Right cardiac atrium (tissue), 5 donors: ENCODE measurements at places on chromosomes 5 and 9.

DNA sequence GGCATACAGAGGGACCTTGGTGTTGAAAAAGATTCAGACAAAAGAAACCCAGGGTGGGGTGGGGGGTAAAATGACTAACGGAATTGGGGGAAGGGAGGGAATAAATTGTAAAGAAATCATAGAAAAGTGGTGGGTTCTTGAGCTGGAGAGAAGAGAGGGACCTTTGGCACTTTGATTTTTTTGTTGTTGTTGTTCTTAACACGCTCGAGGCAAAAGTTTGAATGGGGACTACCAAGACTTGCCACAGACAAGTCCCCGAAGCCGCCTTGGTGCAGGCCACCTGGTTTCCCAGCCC lies 616 bp downstream of the VCAN start:
- DNase-seq = no peak

DNA sequence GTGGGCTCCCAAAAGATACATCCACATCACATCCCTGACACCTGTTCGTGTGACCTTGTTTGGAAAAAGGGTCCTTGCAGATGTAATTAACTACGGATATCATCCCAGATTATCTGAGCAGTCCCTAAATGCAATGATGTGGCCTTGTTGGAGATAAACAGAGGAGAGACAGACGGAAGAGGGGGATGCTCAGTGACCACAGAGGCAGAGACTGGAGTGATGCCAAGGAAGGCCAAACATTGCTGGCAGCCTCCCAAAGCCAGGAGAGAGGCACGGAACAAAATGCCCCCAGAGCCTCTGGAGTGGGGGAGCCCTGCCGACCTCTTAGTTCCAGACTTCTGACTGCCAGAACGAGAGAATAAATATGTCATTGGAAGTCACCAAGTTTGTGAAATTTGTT lies 15.0 kb upstream of the VAV2 start:
- DNase-seq = no peak

GRCh38 chr5:109146591-109146990 lies 263.2 kb downstream of the PJA2 start:
- no peak for DNase-seq

- no peak for DNase-seq
Measured at GRCh38 chr9:98995971-98996504, 52.3 kb downstream of the COL15A1 start.

DNA sequence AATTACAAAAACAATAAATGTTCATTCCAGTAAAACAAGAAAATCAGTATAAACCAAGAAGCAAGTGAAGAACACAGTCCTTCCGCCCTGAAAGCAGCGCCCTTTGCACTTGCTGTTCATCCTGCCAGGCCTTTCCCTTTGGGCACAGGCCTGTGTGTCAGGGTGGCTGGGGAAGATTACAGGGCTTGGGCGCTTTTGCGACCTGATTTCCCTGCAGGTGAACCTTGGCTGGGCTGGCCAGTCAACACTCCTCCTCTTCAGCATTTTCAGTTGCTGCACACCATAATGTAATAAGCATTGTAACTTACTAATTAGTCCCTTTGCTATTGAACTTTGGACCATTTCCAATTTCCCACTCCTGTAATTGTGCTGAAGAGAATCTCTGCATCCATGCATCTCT lies 38.6 kb upstream of the TDRD7 start:
- no peak for DNase-seq

DNA sequence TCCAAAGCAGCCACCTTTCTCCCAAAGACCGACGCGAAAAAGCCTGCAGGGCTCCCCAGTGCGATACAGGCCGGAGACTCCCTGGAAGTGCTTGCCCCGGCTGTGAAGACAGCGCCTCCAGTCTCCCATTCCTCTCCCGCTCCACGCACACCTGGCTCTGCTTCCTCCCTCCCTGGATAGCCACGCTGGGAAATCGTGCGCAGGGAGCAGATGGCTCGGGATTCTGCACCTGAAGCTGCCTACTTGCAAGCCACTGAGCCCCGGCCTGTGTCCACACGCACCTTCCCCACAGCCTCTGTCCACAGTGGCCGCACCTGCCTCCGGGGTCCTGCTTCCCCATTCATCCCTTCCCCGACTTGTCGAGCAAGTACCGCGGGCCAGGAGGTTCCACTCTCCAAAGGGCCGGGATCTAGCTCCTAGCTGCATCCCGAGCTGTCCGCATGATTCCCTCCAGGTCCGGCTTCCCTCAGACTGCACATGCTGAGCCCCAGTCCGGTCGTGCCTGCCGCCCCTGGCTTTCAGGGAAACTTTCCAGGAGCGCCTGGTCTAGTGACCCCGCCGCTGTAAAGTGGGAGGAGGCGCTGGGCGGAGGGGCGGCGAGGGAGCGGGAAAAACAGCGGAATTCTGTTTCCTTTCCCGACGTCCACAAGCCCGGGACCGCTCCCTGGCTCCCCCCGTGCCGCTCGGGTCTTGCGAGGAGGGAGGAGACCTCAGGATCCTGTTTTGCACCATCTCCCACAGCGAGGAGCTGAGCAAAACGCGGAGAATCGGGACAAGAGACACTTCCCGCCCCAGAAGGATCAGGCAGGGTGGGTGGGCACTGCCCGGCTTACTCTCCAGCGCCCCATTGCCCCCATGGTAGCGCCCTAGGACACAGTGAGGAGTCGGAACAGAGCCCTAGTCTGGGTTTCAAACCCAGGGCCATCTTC lies 2.0 kb downstream of the SEMA6A start:
- DNase-seq = peak; percentile 71

- DNase-seq = peak; percentile 48
Measured at GRCh38 chr9:117414220-117414905, 494 bp downstream of the ASTN2 start.

- no peak for DNase-seq
Measured at GRCh38 chr5:34891981-34892380, 23.3 kb downstream of the RAD1 start.

DNA sequence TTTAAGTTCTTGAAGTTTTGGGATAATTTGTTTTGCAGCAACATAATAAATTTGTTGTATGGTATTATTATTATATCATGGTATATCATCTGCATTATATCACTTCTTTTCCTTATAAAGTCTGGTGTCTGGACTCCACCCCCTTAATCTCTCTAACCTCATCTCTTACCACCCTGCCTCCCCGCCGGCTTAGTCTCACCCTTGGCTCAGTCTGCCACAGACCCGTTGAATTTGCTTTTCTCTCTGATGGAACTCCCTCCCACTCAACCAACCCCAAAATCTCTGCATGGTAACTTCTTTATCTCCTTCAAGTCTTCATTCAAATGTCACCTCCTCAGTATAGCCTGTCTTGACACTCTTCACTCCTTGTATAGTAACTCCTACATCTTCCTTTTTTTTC lies 29.6 kb upstream of the MATR3 start:
- DNase-seq = no peak

GRCh38 chr9:81737871-81738507 lies 48.6 kb upstream of the TLE1 start:
- DNase-seq = no peak

- DNase-seq = no peak
Measured at GRCh38 chr9:18905883-18906629, 127.0 kb downstream of the SAXO1 start.

GRCh38 chr9:2424619-2425033 lies 197.0 kb upstream of the VLDLR start:
- peak; percentile 45 for DNase-seq

DNA sequence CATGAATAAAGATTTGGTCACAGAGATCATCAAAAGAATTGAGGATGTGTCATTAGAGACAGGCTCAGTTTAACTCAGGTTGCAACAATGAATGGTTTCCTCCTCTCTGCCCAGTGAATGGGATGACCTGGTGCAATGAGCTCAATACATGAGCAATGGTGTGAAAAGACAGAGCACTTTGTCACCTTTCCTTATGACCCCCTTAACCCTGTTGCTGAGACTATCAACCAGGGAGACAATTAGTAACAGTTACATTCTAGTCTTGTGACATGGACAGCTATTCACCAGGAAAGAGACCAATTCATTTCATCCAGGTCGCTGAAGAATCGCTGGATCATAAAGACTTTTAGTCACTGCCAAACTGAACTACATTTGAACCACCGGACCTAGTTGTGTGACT lies 19.9 kb upstream of the CDH6 start:
- DNase-seq = no peak

GRCh38 chr9:35835766-35836165 lies 6.7 kb downstream of the TMEM8B start:
- no peak for DNase-seq

- no peak for DNase-seq
Measured at GRCh38 chr5:96285823-96286222, 147.2 kb downstream of the PCSK1 start.

DNA sequence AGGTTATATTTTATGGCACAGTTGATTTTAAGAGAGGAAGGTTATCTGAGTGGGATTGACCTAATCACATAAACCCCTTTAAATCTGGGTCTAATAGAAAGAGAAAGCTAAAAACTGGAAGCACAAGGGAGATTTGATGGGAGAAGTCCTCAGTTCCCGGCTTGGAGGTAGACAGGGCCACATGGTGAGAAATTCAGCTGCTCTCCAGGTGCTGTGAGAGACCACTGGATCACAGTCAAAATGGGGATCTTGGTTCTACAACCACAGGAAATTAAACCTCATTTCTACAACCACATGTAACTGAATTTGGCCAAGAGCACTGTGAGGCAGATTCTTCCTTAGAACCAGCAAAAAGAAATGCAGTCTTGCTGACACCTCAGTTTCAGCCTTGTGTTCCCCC lies 2352.7 kb downstream of the MAT2B start:
- no peak for DNase-seq

DNA sequence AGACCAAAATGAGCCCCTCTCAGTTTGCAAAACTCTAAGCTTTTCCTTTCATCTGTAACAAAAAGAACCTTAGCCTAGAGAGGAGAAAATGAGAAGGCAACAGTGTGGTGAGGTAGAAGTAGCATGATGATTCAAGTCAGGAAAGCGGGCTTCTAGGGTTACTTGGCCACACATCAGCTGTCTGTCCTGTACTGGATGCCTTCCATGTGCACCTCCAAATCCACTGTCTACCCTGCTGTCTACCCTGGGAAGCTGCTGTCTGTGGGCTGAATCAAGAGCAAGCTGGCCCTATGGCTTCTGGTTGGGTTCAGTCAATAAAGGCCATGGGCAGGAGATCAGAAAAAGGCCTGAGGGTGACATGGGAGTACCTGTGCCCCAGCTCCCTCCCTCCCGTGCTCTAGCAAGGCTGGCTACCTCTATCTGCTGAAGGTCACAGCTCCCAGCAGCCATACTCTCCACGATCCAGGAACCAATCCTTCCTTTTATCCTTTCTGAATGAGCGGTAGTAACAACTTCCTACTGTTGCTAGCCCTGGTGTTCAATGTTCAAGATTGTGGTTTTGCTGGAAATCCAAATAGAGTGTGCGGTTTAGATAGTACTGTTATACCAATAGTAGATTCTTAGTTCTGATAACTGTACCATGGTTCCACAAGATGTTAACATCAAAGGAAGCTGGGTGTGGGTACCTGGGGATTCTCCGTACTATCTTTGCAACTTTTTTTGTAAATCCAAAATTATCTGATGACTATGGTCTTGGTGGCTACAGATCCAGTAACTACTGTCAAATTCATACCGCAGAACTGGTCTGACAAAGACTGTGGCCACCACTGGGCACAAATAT lies 191.0 kb downstream of the ESM1 start:
- DNase-seq = no peak

GRCh38 chr9:76438841-76439588 lies 20.0 kb upstream of the GCNT1 start:
- no peak for DNase-seq

- no peak for DNase-seq
Measured at GRCh38 chr9:76351006-76351405, 43.2 kb downstream of the RFK start.

- DNase-seq = no peak
Measured at GRCh38 chr5:5539590-5539989, 117.1 kb downstream of the ICE1 start.

- no peak for DNase-seq
Measured at GRCh38 chr5:115392611-115393010, 96.2 kb upstream of the CCDC112 start.

DNA sequence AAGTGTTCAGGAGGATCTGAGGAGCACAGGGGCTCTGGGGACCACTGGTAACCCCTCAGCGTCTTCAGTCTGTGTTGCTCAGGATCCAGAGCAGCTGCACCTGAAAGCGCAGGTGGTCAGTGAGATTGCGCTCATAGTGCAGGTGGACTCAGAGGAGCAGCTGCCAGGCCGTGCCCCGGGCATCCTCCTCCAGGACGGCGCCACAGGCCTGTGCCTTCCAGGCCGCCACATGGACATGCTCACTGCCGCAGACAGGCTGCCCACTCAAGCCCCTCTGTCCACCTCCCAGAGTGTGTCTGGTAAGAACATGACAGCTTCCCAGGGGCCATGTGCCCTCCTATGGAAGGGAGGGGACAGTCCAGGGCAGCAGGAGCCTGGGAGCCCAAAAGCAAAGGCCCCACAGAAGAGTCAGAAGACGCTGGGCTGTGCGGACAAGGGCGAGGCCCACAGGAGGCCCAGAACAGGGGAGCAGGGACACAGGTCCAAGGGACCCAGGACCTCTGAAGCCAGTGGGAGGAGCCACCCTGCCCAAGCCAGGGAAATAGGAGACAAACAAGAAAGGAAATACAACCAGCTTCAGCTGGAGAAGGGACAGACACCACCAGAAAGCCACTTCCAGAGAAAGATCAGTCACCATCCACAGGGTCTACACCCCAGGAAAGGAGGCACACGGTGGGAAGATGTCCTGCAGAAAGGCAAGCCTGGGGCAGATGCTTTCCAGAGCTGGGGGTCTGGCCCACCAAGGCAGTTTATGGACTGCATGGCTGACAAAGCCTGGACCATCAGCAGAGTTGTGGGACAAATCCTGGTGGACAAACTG lies 5.2 kb downstream of the SPATA31E1 start:
- DNase-seq = no peak

DNA sequence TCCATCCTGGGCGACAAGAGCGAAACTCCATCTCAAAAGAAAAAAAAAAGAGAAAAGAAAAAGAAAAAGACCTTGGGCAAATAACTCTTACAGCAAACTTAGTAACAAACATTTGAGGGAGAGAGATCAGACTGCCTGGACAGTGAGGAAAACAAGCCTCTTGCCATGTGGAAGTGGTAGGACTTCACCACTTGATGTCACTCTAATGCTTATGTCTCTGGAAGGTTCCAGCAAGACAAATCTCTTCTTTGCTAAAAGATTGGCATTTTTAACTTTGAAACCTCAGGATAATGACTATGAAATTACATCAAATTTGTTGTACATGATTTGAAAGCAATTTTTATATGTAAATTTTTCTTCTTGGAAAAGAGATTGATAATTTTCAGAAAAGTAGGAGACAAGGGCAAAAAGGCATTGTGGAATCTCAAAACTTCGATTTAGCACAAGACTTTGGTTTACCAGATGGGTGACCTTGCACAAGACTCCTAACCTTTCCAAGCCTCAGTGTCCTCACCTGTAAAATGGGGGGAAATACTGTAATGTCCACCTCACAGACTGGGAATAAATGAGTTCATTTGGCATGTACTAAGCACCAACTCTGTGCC lies 5.4 kb downstream of the ACTL7B start:
- no peak for DNase-seq

- DNase-seq = peak; percentile 65
Measured at GRCh38 chr9:27414220-27414761, 109.8 kb upstream of the IFNK start.
